ENCODE measurements at places on chromosomes 5 and 9. TPM values are rescaled to one million over a fixed set of nuclear protein-coding genes. Genes with fewer than 3 reads are reported as not detected.

Gene GFI1B
- not detected for total RNA-seq

Gene ANGPTL2
- not detected for total RNA-seq

Gene AMBP
- total RNA-seq: not detected

Gene C1QTNF2
- total RNA-seq: 0.20 TPM

Gene NUDT12
- total RNA-seq: 13.3 TPM

Gene ATG10
- total RNA-seq: 15.7 TPM

Gene GRIA1
- total RNA-seq: not detected

Gene CDX1
- not detected for total RNA-seq

Gene ABLIM3
- total RNA-seq: 111 TPM

Gene NTNG2
- total RNA-seq: not detected

Gene CDH6
- total RNA-seq: not detected

Gene PRLR
- not detected for total RNA-seq

Gene SLC6A3
- total RNA-seq: not detected

Gene TLX3
- not detected for total RNA-seq

Gene CSF2
- not detected for total RNA-seq

Gene CFAP77
- not detected for total RNA-seq

Gene ANKRD34B
- 0.15 TPM for total RNA-seq

Gene CCNJL
- 33.9 TPM for total RNA-seq

Gene RPL12
- 1,717 TPM for total RNA-seq

Gene PROB1
- 2.9 TPM for total RNA-seq

Gene DMGDH
- 8.1 TPM for total RNA-seq

Gene SLC36A2
- not detected for total RNA-seq

Gene SEMA5A
- not detected for total RNA-seq

Gene HACD4
- total RNA-seq: 2.4 TPM

Gene CER1
- total RNA-seq: not detected

Gene CYLC2
- not detected for total RNA-seq

Gene PPP1R2B
- not detected for total RNA-seq

Gene BRIX1
- total RNA-seq: 73.4 TPM

Gene PLCXD3
- 0.11 TPM for total RNA-seq

Gene MAMDC4
- 9.2 TPM for total RNA-seq

Gene FBN2
- 0.08 TPM for total RNA-seq

Gene FAM120AOS
- 34.6 TPM for total RNA-seq

Gene BTNL8
- not detected for total RNA-seq

All from PC-9 (cell line).